ENCODE measurements at places on chromosomes 7 and 10.

DNA sequence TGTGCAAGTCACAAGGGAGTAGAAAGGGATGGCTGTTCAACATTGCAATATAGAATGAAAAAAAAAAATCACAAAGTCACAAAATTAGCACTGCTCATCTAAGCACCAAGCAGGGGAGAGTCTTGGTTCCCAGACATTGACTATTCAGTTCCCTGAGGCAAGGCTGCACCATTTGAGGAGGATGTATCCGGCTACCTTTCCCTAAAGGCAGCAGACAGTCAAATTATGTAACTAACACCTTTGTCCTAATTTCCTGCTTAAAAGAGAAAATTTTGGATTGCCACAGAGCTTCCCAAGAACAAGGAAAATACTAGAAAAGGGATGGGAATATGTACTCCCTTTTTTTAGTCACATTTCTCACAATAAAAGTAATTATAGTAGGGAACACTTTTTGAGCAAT, 148.1 kb downstream of the PCLO start:
- no peak for ATAC-seq

GRCh38 chr10:119210633-119211032, 3.3 kb downstream of the GRK5 start:
- no peak for ATAC-seq

DNA sequence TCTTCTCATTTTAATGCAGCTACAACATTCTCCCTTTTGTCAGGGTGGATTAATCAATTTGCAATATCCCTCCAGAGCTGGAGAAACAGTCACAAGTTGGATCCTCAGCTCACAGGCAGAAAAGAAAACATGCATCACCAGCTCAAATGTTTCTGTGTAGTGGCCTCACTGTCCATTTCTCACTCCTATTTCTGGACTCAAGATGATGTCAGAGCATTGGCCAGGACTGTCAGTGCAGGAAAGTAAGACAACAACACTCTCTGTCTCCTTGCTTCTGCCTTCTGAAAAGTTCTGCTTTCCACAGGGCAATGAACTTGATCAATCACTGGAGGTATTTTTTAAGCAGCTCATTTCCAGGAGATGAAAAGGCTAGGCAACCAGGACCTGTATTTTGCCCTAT, 8.2 kb upstream of the SVIL start:
- ATAC-seq, result peak; percentile 80

- no peak for ATAC-seq
Measured at GRCh38 chr10:96488161-96488935, 25.4 kb downstream of the TLL2 start.

- ATAC-seq, result no peak
Measured at GRCh38 chr10:129058664-129059155, 408.3 kb upstream of the MGMT start.

DNA sequence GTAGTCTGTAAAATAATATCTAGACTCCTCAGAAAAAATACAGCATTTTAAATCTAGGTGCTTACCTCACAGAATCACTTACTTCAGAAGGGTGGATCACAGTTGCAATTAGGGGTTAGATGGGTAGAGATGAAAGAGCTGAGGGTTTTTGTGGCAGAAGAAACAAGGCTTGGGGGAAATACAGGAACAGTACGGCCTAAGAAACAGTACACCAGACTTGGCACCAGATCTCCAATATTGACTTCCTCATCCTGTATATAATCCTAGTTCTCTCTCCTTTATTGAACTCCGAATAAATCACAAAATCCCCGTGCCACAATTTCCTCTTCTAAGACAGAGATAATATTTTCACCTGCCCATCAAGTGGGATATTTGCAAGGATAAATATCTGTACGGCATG, 14.3 kb downstream of the CEP41 start:
- ATAC-seq, result no peak

- ATAC-seq, result no peak
Measured at GRCh38 chr10:1392127-1392526, 335.9 kb downstream of the WDR37 start.

- ATAC-seq, result no peak
Measured at GRCh38 chr10:102230264-102230860, 4.3 kb downstream of the ELOVL3 start.
